Activated T-helper 2 cell treated with anti-CD3 and anti-CD28 coated beads, Interferon-gamma antibody, Interleukin-2, Interleukin-4, amounts not matched to agents 10 μg/mL and 5 μg/mL and 100 μg/mL, durations not matched to agents 14 hours and 24 hours and 36 hours (primary cell): ENCODE measurements at places on chromosomes 1 and 21. TPM values are rescaled to one million over a fixed set of nuclear protein-coding genes. Genes with fewer than 3 reads are reported as not detected.
A peak's percentile ranks its signal among the peaks of the same experiment; 100 is the strongest.

Gene COL16A1
- total RNA-seq: not detected in 2 replicates

Gene SPRR5
- not detected in 2 replicates for total RNA-seq

Gene KRTAP19-3
- total RNA-seq: not detected in 2 replicates

Gene KCNE2
- not detected in 2 replicates for total RNA-seq

Gene FALEC
- total RNA-seq: 0.37 and 1.9 TPM in 2 replicates

GRCh38 chr1:160103658-160104408, 5.4 kb upstream of the IGSF8 start:
- DNase-seq: no peak

- no peak for DNase-seq
These were observed 123.9 kb upstream of the PPP2R5A start for GRCh38 chr1:212161231-212161781.

- DNase-seq: no peak
These were observed 23.9 kb downstream of the INPP5B start for GRCh38 chr1:37922767-37923550.

- no peak for DNase-seq
These were observed 95.9 kb downstream of the PTPRU start for GRCh38 chr1:29332204-29332603.

DNA sequence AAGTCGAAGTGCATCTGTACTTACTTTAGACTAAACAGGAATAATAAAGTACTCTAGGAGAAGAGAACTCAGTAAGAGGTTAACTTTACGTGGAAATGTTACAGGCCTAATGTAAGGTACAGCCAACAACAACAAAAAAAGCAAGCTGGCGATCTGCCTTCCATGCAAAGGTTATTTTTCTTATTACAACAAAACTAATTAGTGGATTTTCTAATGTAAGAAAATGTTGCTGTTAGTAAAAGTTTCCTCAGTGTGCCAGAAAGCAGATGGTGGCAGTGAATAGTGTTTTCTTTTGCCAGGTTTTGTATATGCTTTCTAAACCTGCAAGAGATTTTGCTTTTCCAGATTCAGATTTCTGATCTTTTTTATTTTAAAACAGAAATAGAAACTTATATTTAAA, 179.2 kb downstream of the NFIA start:
- no peak for DNase-seq

- DNase-seq: no peak
These were observed 56.1 kb upstream of the IRF2BP2 start for GRCh38 chr1:234665975-234666605.

DNA sequence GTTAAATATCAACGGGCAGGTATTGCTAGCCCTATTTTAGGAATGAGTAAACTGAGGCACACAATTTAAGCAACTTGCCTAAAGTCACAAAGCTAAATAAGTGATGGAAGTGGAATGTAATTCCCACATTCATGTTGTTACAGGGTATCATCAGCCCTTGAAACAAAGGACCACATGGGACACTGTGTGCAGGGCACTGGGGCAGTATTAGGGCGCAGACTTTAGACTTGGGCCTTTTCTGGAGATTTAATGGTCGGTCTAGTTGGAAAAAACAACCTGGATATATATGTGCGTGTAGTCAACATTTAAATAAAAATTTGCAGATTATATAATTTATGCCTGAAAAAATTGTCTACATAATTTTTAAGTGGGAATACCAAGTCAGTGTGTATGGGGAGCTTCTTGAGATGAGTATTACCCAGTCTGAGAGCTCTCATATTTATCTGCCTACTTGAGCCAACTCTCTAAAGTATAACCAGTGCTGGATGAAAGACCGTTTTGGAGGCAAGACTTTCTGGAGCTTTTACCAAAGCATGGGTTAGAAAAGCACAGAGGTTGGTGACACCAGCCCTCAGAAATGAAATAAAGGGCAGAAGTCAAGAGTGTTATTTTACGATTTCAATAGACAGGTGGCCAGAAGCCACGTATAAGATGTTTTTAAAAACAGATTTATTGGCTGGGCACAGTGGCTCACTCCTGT, 1.6 kb downstream of the KDM1A start:
- DNase-seq: no peak

- DNase-seq: no peak
These were observed 526.4 kb upstream of the USP24 start for GRCh38 chr1:55741516-55741915.

DNA sequence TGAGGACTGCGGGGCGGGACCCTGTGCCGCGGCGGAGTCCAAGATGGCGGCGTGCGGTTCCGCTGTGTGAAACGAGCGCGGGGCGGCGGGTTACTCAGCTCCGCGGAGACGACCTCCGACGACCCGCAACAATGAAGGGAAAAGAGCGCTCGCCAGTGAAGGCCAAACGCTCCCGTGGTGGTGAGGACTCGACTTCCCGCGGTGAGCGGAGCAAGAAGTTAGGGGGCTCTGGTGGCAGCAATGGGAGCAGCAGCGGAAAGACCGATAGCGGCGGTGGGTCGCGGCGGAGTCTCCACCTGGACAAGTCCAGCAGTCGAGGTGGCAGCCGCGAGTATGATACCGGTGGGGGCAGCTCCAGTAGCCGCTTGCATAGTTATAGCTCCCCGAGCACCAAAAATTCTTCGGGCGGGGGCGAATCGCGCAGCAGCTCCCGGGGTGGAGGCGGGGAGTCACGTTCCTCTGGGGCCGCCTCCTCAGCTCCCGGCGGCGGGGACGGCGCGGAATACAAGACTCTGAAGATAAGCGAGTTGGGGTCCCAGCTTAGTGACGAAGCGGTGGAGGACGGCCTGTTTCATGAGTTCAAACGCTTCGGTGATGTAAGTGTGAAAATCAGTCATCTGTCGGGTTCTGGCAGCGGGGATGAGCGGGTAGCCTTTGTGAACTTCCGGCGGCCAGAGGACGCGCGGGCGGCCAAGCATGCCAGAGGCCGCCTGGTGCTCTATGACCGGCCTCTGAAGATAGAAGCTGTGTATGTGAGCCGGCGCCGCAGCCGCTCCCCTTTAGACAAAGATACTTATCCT, 430 bp downstream of the RBM15 start:
- peak; percentile 46 for DNase-seq

DNA sequence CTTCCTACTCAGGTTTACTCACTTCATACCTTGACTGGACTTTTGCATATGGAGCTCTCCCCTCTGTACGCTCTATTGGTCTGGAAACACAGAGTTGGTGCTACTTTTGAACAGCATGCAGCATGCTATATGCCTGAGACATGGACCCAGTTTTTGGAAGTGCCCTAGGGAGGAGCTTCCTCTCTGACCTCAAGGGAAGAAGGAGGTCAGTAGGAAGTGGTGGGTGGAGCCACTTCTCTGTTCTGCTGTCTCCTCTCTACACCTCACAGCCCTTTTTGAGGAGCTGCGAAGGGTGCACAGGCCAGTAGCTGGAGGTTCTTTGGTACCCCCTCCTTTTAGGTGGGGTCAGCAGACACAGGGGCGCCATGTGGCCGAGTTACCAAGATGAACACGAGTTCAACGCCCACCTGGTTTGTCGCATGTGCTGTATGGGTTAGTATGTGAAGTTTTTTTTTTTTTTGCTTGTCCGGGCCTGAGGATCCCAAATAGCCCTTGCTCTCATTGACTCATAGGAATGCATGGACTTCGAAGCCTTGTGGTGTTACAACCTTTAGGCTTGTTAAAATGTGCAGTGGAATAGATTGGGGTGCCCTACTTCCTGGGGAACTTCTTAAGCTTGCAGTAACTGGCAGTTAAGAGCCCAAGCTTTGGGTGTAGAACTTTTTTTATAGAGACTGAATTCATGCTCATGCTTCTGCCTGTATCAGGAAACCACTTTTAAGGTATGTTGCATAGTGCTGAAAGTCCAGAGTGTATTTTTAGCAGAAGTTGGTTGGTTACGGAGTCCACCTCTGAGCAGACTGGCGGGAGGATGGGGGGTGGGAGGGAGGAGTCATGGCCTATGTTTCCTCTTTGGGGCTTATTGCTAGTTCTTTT, 10.7 kb downstream of the MACF1 start:
- no peak for DNase-seq

GRCh38 chr1:3434406-3435110, 19.9 kb upstream of the ARHGEF16 start:
- no peak for DNase-seq

DNA sequence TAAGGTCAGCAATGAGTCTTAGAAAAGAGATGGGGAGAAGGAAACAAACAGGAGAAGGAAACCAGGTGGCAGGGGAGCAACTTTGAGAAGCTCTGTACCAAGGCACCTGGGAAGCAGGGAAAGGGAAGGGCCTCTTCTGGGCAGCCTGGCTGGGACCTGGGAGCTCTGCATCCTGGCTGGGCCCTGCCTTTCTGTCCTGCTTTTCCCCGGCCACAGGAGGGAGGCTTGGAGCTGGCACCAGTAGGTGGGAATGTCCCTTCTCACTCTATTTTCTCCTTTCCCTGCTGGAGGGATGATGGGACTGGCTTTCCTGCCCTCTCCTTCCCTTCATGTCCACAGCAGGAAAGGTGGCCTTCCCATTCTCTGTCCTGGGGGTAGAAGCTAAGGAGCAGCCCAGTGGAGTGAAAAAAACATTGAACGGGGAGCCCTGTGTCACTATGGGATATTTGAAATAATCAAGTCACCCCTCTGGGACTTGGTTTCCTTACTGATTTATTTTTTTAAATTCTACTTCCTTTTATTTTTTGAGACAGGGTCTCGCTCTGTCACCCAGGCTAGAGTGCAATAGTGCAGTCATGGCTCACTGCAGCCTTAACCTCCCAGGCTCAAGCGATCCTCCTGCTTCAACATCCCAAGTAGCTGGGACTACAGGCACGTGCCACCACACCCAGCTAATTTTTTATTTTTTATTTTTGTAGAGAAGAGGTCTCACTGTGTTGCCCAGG, 5.1 kb upstream of the NES start:
- no peak for DNase-seq

DNA sequence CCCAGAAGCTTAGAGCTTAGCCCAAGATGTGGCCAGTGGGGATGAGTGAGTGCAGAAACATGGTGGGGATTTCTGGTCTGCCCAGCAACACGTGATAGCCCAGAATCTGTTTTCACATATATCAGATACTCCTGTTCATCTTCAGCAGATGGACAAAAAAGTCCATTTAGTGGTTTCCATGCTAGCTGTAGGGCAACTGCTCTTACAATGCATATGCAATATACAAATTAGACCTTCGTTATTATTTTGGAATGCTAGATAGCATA, 96.9 kb upstream of the SGIP1 start:
- no peak for DNase-seq

DNA sequence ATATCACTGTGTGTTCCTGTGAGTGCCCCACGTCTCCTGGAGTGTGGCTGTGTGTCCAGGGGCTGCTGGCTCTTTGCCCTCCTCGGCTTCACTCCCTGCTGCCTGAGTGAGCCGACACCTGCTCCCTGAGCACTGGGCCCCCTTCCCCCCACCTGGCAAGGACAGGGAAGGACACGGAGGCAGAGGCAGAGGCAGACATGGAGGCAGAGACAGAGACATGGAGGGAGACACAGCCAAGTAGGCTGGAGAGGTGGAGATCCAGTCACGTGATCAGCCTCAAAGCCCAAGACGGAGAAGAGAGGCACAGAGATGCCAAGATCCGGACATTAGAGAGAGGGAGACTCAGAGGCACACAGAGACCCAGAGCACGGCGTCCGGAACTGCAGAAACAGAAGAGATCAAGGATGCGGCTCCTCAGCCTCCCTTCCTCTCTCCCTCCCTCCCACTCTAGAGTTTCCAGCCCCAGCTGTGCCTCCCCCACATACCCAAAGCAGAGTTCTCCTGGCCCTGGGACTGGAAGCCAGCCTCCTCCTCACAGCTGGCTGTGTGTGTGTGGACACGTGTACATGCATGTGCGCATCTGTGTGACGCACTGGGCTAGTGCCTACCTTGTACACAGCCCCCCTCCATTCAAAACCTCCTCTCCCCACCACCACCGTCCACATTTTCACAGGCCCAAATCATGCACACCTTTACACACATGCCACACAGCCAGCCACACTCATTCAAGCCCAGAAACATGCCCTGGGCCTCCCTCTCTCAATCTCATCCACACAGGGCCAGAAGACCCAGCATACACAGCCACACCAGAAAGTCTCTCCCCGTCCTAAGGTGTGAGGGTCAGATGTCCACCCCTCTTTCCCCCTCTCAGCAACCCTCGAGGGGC, 39.1 kb upstream of the WASF2 start:
- DNase-seq: no peak

DNA sequence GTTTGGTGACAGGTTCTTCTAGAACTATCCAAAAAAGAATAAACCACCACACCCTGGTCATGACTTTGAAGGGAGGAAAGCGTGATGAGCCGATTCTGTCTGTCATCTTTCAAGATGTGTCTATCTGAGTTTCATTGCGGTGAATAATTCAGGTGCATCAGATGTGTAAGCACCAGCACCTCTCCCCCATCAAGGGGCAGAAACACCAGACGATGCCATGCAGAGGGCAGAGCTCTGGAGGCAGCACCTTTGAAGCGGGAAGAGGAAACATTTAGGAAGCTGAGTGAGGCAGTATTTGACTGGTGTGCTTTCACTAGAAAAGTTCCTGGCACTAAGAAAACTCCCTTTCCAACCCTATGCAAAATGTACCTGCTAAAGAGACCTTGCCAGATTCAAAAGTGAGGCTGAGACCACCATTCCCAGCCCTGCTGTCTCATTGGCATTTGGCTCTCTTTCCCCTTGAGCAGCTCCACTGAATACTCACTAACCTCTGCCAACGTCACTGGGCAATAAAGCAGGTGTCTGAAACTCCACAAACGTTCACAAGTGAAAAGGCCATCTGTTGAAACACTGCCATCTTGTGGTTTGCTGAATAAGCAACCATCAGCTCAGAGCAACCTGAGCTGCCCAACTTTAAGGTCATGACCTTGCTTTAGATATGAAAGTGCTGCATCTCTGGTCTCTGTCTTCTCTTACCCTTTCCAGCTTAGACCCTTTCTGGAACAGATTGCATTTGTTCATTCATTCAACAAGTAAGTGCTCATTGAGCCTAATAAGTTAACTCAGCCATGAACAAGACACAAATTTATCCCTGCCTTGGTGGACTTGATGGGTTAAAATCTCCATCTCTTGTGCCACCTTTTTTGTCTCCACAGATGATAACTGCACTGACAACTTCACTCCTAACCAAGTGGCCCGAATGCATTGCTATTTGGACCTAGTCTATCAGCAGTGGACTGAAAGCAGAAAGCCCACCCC, 228.6 kb downstream of the PAPPA2 start:
- no peak for DNase-seq

DNA sequence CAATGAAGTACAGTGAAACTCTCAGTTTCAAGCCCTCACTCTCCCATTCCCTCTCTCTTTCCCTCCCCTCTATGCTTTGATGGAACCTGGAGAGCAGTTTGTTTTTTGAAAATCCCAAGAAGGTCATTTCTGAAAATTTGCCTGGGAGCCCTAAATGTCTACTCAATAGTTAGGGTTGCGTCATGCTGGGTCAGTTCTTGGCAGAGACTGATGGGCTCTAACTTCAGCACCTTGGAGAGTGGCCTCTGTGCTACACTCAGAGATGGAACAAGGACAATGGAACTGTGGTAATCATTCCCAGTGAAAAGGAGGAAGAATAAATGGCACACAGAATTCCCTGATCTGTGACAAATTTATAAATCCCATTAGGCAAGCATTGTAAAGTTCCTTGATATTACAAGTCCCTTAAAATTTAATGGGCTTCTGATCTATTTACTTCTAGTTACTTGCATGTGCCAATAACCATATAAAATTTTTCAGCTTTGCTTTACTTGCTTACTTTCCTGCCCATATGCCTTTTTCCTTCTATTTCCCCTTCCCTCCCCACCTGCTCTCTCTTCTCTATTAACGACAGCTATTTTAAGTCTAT, 182.9 kb upstream of the KCND3 start:
- DNase-seq: no peak

GRCh38 chr1:159663552-159663951, 50.8 kb downstream of the CRP start:
- no peak for DNase-seq
